EL (cell line): ENCODE measurements at places on chromosomes 16 and 17.

- no peak for DNase-seq
Observed at GRCh38 chr16:31708348-31708747, 165.3 kb upstream of the ZNF267 start.

GRCh38 chr17:81264640-81265039 is 25.5 kb downstream of the NDUFAF8 start:
- no peak for DNase-seq

DNA sequence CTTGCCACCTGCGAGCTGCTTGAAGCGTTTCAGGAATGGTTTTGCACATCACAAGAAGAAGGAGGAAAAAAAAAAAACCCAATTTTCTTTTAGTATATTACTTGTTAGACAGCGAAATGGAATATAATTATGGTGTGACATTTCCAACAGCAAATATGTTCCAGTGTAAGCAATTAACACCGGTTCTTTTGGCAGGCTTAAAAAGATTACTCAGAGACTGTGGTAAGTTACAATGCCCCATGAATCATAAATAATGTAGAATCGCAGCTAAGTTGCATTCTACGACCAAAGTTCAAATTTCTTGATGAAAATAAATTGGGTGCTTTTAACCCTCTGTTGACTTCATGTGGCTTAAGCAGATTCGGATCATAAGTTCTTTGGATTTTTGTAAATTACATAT is 245.2 kb downstream of the XYLT1 start:
- DNase-seq, result no peak

DNA sequence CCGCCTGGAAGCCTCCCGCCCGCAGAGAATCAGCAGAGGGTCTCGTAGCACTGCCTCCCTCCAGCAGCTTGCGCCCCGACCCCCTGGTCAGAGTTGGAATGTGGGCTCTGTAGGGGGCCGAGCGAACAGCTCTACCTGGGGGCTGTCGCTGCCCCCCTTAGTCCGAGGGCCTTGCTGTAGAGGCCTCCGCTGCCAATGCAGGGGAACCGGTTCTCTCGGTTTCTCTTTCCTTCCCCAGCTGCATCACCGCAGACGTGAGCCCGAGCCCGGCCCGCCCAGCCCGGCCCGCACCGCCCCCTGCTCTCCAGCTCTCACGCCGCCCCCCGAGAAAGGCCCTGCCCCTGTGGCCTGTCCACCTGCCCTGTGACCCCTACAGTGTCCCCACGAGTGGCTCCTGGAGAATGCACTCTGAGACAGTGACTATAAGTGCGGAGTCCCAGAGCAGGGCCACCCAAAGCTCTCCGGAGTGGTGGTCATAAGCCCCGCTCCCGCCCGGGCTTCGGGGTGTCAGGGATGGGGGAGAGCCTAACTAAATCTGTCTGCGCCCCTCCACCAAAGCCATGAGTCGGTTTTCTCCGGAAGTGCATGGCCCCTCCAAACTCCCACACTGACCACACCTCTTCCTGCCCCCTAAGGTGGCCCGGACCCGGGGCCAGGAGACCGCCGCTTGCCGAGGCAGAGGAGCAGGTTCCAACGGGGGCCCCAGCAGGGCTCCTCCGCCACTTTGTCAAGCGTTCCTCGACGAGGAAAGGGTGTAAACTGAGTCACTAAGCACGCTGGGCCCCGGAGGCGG is 1.7 kb downstream of the ARHGAP27 start:
- no peak for DNase-seq

DNA sequence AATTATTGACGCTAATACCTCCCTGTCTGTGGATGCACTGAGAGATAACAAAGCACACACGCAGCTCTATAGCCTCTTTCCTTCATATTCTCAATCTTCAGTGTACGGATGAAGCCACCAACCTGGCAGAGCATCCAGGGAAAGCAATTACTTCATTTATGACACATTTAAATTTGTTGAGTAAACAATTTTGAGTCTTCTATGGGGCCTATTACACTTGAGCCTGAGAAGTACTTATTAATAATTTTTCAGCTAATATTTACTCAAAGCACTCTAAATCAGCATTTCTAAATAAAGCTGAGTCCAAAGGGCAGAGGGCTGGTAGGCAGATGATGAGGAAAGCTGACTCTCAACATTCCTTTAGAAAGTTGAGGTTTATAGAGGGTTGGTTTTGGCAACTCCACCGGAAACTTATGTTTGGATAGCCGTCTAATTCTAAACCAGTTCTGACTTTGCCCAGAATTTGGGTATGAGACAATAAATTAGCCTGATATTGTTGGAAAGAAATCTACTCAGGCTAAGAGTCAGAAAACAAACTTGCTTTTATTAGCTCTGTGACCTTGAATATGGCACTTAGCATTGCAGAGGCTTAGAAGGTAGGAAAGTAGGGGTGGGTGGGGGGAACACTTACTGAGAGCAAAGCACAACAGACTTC is 643.5 kb downstream of the CDH11 start:
- peak; percentile 72 for DNase-seq

DNA sequence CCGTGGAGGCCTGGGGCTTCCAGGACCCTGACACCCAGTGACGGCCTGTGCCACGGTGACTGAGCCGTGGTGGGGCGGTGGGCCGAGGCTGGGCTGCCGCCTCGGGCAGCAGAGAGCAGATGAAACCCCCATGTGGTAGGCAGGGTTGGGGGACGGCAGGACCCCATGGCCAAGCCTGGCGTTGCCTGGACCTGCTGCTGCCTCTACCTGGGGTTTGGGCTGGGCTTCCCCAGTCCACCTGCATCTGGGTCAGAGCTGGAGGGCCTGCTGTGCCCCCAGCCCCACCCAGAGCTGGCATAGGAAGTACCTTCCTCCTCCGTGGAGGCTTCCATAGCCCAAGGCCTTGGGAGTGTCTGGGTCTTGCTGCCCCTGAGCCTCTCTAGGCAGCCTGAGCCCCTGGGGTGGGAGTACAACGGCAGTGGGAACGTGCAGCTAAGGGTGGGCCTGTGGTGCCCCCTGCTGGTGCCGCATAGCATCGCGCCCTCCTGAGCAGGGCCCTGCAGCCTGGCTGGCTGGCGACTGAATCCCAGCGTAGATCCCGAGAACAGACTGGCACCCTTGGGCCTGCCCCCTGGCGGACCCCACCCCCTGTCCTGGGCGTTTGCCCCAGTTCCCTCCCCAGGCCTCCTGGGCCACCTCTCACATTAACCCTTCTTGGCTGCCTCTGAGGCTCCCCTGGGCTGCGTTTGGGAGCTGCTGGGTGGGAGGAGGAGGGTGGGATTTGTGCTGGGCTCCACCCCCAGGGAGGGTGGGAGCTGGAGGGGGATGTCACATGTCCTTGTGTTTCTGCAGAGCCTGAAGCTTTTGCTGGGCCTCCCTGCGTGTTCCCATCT is 12.6 kb upstream of the ATP6V0C start:
- peak; percentile 71 for DNase-seq

- no peak for DNase-seq
Observed at GRCh38 chr17:81019563-81020442, 15.1 kb upstream of the BAIAP2 start.
